ENCODE measurements at places on chromosomes 2 and 18. TPM values are rescaled to one million over a fixed set of nuclear protein-coding genes. Genes with fewer than 3 reads are reported as not detected.

The CHRNA1 gene
- polyA plus RNA-seq, result 0.07 TPM

The WDR35 gene
- polyA plus RNA-seq, result 2.4 TPM

The PRSS56 gene
- polyA plus RNA-seq, result not detected

The ZC3H8 gene
- polyA plus RNA-seq, result 5.8 TPM

The SLC9A4 gene
- polyA plus RNA-seq, result not detected

The CYP20A1 gene
- 16.2 TPM for polyA plus RNA-seq

The MTERF4 gene
- polyA plus RNA-seq, result 88.7 TPM

The GAREM1 gene
- polyA plus RNA-seq, result not detected

Measured in B cell (primary cell).